DMS 273 treated with DMSO at 0.1 percent for 48 hours (cell line): ENCODE measurements at places on chromosomes 7 and 10.
A peak's percentile ranks its signal among the peaks of the same experiment; 100 is the strongest.

- DNase-seq, result no peak
Observed at GRCh38 chr7:75616421-75617167, 122.1 kb downstream of the HIP1 start.

DNA sequence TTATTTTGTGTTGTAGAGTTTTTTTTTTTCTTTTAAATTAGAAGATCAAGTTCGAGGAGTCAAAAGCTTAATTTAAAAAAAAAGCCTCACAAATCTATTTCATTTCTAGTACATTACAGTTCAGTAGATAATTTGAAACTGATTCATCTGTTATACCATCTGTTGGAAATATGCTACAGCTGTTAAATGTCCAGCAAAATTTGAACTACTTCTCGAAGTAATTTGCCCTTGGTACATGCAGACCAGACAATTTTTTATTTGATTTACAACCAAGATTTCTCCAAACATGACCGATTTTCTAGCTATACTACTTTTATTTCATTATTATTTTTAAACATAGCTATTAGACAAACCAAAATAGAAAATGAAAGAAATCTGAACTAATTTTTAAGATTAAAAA lies 647.9 kb downstream of the CNTNAP2 start:
- DNase-seq, result peak; percentile 47

DNA sequence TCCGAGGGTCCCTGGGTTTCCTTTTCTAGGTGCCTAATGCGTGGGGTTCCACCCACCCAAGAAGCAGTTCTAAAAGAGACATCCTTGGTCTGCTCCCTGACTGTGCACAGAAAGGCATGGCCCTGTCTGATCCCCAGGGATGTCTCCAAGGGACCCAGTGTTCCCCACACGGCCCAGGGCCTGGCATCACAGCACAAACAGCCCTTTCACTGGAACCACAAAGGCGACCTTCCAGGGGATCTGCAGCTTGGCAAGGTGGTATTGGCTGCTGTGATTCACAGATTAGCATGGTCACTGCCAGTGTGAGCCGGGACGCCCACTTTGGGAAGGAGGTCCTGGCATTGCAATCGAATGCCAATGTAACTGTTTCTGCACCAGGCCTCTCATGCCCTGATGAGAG lies 6.4 kb downstream of the KCNMA1 start:
- no peak for DNase-seq

- DNase-seq, result no peak
Observed at GRCh38 chr7:69826283-69826682, 228.0 kb downstream of the AUTS2 start.

- no peak for DNase-seq
Observed at GRCh38 chr7:5470816-5471215, 47.2 kb upstream of the TNRC18 start.

DNA sequence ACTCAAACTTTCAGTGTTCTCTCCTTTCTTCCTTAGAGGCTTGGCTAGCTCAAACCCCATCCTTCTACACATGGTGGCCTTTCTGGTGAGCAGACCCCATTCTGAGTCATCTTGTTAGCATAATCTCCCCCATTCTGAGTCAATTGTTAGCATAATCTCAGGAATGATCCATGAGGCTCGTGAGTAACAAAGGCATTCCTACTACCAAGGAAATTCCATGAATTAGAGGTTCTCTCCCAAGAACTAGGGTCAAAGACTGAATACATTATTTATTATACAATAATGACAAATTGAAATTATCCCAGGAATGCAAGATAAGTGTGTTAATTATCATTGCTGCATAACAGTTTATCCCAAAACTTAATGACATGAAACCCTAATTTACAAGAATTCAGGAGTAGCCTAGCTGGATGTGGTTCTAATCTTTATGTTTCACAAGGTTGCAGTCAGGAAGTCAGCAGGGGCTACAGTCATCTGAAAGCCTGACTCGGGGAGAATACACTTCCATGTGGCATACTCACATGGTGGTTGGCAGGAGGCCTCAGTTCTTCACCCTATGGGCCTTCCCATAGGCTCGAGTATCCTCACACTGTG lies 100.2 kb downstream of the MMRN2 start:
- no peak for DNase-seq

- DNase-seq, result no peak
Observed at GRCh38 chr10:120392245-120392644, 64.8 kb upstream of the PLPP4 start.

DNA sequence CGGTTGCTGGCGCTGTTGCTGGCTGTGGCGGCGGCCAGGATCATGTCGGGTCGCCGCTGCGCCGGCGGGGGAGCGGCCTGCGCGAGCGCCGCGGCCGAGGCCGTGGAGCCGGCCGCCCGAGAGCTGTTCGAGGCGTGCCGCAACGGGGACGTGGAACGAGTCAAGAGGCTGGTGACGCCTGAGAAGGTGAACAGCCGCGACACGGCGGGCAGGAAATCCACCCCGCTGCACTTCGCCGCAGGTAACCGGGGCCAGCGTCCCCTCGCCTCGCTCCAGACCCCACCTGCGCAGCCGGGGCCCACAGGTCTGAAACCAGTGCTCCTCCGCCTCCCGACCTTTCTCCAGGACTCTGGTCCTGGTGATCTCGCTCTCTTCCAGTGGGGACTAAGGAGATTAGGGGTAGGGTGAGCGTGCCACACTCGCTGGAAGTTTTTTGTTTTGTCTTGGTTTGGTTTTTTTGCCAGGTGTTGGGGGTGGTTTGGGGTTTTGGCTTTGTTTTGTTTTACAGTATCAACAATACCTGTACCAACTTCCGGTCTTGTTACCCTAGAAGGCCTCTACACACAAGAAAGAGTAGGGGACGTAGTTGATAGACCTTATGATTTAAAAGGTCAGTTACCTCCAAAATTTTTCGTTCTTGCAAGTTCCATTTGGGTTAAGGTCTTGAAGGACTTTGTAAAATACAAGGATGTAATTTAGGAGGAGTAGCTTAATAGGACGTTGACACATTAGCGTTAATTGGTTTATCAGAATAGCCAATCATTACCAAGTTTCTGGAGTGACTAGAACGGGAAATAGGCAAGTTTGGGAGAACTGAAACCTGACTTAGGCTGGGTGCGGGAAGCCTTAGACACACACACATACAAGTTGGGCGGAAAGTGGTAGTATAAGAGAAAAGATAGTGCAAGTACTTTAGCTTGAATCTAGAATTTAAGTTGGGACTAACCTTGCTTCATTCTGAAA lies 704 bp downstream of the TNKS2 start:
- DNase-seq, result peak; percentile 31

- no peak for DNase-seq
Observed at GRCh38 chr10:87661861-87662785, 2.4 kb downstream of the PAPSS2 start.

DNA sequence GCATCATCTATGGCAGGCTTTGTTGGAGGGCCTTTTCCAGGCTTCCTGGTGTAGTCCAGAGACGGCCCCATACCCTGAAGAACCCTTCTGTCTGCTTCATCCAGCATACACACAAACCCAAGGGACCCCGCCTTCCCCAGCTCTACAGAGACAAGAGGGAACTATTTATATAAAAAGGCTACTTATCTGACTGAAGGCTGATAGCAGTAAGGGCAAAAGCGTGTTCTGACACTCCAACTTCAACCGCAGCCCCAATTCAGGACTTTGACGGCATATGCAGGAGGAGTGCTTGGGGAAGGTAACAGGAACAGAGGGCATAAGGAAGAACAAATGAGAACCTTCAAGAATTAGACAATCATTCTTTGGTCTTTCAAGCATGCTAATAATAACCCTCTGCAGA lies 21.0 kb downstream of the GNA12 start:
- no peak for DNase-seq
